ENCODE measurements at places on chromosomes 1 and 21. TPM values are rescaled to one million over a fixed set of nuclear protein-coding genes. Genes with fewer than 3 reads are reported as not detected.

The BCAR3 gene
- 0.46 TPM for total RNA-seq

The SLC16A4 gene
- 0.14 TPM for total RNA-seq

The SGIP1 gene
- 0.02 TPM for total RNA-seq

The INAVA gene
- not detected for total RNA-seq

The ZNF593OS gene
- total RNA-seq: not detected

The CFAP74 gene
- total RNA-seq: not detected

The TRIM67 gene
- not detected for total RNA-seq

The ABCG1 gene
- 11.6 TPM for total RNA-seq

The CD34 gene
- total RNA-seq: 0.02 TPM

The MTMR11 gene
- 1.3 TPM for total RNA-seq

The FCER1G gene
- 0.98 TPM for total RNA-seq

The KLHDC8A gene
- not detected for total RNA-seq

The ATP5PB gene
- total RNA-seq: 292 TPM

The F13B gene
- not detected for total RNA-seq

The RHD gene
- not detected for total RNA-seq

The NCSTN gene
- 51.5 TPM for total RNA-seq

The FCRL2 gene
- total RNA-seq: not detected

The MXRA8 gene
- 0.25 TPM for total RNA-seq

The CRABP2 gene
- total RNA-seq: 0.88 TPM

The LAMB3 gene
- 4.2 TPM for total RNA-seq

The DENND2C gene
- total RNA-seq: 0.65 TPM

The SUSD4 gene
- 1.9 TPM for total RNA-seq

The NCF2 gene
- 8.7 TPM for total RNA-seq

The S100A8 gene
- total RNA-seq: not detected

The FMO1 gene
- not detected for total RNA-seq

The WNT2B gene
- 0.12 TPM for total RNA-seq

The GPR153 gene
- total RNA-seq: 0.25 TPM

The TNFRSF18 gene
- total RNA-seq: 164 TPM

The AKR7A3 gene
- 0.60 TPM for total RNA-seq

The SAMD13 gene
- total RNA-seq: 1.2 TPM

The PADI4 gene
- total RNA-seq: 0.23 TPM

Data from activated CD4-positive, alpha-beta T cell treated with anti-CD3 and anti-CD28 coated beads for 36 hours (primary cell).